Cerebellum (tissue), 4 donors: ENCODE measurements at places on chromosomes 3 and 15. TPM values are rescaled to one million over a fixed set of nuclear protein-coding genes. Genes with fewer than 3 reads are reported as not detected.

The GOLGA6A gene
- 0.36 TPM for total RNA-seq

The MEGF11 gene
- total RNA-seq: 14.0 TPM

The VPS13C gene
- total RNA-seq: 150 TPM

The SLC27A2 gene
- 6.4 TPM for total RNA-seq

The ARL14 gene
- not detected for total RNA-seq

The MNS1 gene
- total RNA-seq: 3.9 TPM

The NEK10 gene
- total RNA-seq: 31.5 TPM

The CHRD gene
- 10.3 TPM for total RNA-seq

The SMAD3 gene
- 10.4 TPM for total RNA-seq

The GP9 gene
- not detected for total RNA-seq

The ZNF385D gene
- total RNA-seq: 99.6 TPM

The NXPE3 gene
- total RNA-seq: 12.3 TPM

The SYNPR gene
- total RNA-seq: 6.1 TPM

The C2CD4A gene
- 0.73 TPM for total RNA-seq

The ZWILCH gene
- 31.1 TPM for total RNA-seq

The IQCH gene
- total RNA-seq: 9.3 TPM

The GCHFR gene
- total RNA-seq: 3.4 TPM

The ELL3 gene
- total RNA-seq: 0.73 TPM

The C3orf85 gene
- total RNA-seq: not detected

The KIF15 gene
- total RNA-seq: 11.0 TPM

The GOLGA8J gene
- total RNA-seq: 0.36 TPM

The PLSCR5 gene
- not detected for total RNA-seq

The SLC28A1 gene
- not detected for total RNA-seq

The SH2D7 gene
- not detected for total RNA-seq

The KLF15 gene
- 5.3 TPM for total RNA-seq

The SPATA12 gene
- not detected for total RNA-seq

The ZFAND6 gene
- total RNA-seq: 190 TPM

The EXD1 gene
- 0.09 TPM for total RNA-seq

The PLA2G4F gene
- not detected for total RNA-seq

The CHRNA7 gene
- total RNA-seq: 7.3 TPM

The KCNAB1 gene
- total RNA-seq: 16.2 TPM

The SAXO2 gene
- total RNA-seq: 13.8 TPM

The FETUB gene
- not detected for total RNA-seq

The PDZRN3 gene
- total RNA-seq: 14.1 TPM

The KIF7 gene
- total RNA-seq: 7.3 TPM

The REC114 gene
- not detected for total RNA-seq

The PRR20G gene
- not detected for total RNA-seq

The CLEC3B gene
- 17.1 TPM for total RNA-seq

The SLC12A8 gene
- 3.1 TPM for total RNA-seq

The SNTN gene
- not detected for total RNA-seq

The MYO5C gene
- total RNA-seq: 10.4 TPM

The SPG11 gene
- 116 TPM for total RNA-seq

The IL5RA gene
- total RNA-seq: 3.1 TPM
